ENCODE measurements at places on chromosomes 3 and 15.

DNA sequence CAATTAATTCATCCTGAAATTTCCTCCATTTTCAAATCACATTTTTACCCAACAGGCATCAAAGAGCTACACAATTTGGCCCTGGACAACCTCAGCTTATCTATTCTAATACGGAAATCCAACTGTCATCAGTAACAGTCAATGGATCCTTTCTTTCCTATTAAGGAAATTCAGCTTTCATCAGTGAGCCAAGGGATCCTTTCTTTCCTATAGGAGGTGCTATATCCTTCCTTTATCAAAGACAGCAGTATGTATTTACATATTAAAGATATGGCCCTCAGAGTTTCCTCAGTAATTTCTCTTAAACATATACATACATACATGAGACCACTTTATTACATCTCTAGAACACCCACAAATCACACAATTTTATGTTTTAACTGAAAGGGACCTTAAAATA is 10.1 kb downstream of the DHX36 start:
- no peak for DNase-seq

DNA sequence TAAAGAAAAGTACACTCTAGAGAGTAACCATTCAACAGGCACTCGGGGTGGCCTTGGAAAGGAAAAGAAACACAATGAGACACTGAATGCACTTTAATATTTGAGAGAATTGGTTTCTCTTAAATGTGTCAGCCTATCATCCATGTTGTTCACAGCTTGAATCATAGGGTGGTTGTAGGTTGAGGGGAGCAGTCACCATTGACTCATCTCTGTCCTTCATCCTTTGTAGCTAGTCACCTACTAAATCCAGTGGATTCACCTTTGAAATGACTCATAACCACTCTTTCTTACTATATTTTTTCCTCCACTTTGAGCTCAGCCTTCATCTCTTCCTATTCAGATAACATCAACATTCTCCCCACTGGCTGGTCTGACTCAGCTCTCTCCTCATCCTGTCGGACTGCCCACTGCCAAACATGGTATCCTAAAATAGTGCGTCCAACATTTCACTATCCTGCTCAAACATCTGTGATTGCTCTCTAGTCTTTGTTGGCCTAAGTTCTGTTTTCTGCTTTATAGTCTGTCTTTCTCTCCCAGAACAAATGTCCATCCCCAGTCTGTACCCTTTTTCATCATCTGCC is 182.7 kb upstream of the GADL1 start:
- no peak for DNase-seq

GRCh38 chr3:161401389-161401788 is 30.1 kb upstream of the SPTSSB start:
- DNase-seq, result no peak

DNA sequence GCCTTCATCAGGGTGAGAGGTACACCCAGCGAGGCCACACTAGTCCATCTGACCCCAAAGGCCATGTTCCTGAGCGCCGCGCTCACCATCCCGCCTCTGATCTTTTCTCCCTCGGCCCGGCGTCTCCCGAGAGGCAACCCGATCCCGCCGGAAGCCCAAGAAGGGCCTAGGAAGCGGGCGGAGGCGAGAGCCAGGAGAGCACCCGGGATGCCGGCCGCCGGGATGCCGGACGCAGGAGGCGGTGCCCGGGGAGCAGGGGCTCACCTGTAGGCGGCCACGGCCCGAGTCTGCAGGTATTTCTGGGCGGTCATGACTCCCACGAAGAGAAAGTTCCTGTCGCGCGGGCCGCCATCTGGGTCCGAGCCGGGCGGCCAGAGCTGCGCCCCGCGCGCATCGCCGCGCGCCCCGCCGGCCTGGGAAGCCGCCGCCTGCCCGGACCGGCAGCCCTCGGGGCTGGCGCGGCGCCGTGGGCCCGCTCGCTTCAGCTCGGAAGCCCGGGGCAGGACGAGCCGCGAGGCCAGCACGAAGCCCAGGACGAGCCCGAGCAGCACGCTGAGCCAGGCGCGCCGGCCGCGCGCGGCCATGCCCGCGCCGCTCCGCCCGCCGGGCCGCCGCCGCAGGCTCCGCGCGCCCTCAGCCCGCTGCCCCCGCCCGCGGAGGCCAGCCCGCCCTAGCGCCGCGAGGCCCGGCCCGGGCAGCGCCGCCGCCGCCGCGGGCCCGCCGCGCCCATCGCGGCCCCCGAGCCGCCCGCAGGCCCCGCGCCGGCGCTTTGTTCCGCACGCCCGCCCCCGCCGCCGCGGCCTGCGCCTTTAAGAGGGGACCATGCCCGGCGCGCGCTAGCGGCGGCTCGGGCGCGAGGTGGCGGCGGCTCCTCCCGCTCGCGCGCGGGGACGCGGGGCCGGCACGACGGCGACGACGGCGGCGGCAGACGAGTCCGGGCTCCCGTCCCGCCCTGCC is 697 bp downstream of the CHSY1 start:
- DNase-seq, result no peak

- no peak for DNase-seq
Observed at GRCh38 chr3:13145131-13145825, 72.0 kb upstream of the IQSEC1 start.

DNA sequence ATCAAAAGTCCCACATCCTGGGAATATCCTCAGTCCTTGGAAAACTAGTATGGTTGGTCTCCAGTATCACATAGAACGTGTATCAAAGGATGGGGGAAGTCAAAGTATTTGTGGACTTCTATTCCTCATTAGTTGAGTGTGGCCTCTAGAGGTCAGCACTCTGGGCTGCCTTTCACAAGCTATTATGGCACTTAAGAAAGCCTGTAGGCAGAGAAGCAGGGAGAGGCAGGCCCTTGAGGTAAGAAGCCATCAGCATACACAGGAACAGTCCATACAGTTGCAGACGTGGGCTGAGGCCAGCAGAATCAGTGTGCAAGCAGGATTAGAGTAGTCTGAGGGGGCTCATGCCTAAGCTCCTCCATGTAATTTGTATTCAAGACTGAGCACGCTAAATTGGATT is 341.7 kb downstream of the CLSTN2 start:
- DNase-seq, result no peak

DNA sequence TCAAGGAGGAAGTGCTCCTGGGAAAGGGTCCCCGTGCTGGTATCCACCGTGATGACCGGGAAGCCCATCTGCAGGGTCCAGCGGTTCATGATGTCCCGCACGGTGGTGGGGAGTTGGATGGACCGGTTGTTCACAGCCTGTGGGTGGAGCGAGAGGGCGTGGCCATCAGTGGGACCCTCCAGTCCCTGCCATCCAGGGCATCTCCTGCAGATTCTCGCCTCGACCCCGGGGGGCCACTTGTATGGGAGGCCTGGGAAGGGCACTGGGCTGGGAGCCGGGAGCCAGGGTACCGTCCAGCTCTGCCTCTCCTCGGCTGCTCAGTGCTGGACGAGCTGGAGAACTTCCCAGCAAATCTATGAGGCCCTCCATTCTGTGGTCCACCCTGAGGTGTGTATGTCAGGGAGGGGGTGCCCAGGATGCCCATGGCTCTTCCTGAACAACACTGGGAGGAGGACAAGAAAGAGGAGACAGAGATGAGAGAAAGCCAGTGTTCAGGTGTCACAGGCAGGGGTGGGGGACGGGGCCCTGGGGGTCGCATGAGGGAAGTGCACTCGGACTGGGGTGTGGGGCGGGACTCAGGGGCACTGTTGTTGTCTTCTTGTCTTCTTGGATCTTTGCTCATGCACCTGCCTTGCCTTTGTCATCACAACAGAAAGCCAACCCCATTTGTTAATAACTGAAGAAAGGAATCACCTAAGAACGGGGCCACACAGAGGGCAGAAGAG is 13.0 kb downstream of the ANPEP start:
- no peak for DNase-seq

- no peak for DNase-seq
Observed at GRCh38 chr3:151568184-151568583, 107.3 kb upstream of the IGSF10 start.

- DNase-seq, result no peak
Observed at GRCh38 chr15:95605098-95605497, 725.4 kb upstream of the NR2F2 start.

GRCh38 chr15:60004009-60004845 is at the start of gene FOXB1:
Gene FOXB1, plus strand, starts transcription at chr15:60004311. Its CDS starts 653 bp downstream, at chr15:60004964.
- DNase-seq, result peak; percentile 35

DNA sequence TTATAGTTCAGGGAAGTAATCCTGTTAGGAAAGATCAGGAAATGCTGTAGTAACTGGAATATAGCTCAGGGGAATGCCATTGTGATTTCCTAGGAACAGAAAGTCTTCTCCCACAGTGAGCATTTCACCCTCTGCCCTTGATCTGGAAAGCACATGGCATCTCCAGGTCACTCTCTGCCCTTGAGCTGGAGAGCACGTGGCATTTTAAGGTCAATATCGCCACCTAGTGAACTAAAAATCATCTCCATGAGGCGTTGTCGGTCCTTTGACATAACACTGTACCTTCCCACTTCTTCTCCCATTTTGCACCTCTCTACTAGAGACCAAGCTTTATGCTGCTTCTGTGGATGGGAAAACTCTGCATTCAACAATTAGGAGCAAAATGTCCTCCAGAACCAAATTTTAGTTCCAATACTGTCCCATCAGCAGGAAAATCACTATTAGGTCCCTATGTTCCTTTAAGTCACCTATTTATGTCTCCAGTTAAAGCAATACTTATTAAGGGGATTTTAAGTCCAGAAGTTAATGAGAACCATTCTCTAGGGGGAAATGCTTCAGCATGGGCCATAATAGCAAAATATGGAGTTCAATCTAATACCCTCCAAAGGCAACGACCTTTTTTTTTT is 54.7 kb upstream of the GK5 start:
- peak; percentile 75 for DNase-seq

DNA sequence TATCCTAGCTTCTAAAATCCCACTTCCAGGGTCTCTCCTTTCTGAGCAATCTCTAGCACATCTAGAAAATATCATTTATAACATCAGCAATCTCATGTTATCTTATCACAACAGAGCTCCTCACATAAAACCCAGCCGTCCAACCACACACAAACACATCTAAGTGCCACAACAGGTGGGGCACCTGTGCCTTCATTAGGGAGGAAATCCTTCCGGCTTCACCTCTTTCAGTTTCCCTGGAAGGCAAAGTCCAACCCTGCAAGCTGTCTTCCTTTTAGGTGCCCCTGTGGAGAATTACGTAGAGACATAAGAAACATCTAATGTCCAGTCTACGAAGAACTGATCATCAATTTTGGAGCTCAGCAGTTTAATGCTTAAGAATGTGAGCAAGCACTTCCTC is 1.6 kb downstream of the ZDHHC3 start:
- DNase-seq, result no peak

DNA sequence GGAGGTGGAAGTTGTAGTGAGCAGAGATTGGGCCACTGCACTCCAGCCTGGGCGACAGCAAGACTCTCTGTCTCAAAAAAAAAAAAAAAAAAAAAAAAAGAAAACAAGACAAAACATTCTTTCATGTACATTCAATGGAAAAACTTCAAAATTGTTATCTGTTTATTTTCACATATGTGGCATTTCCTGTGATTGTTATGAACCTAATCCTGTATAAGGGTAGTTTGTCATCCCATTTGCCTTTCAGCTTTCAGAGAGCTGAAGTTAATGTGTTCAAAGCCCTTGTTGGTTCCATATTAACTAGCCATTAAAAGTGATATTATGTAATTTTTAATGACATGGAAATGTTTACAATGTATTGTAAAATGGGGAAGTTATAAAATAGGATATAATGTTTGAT is 17.3 kb upstream of the NCK1 start:
- DNase-seq, result no peak

GRCh38 chr15:50335251-50335650 is 19.7 kb downstream of the GABPB1 start:
- no peak for DNase-seq

DNA sequence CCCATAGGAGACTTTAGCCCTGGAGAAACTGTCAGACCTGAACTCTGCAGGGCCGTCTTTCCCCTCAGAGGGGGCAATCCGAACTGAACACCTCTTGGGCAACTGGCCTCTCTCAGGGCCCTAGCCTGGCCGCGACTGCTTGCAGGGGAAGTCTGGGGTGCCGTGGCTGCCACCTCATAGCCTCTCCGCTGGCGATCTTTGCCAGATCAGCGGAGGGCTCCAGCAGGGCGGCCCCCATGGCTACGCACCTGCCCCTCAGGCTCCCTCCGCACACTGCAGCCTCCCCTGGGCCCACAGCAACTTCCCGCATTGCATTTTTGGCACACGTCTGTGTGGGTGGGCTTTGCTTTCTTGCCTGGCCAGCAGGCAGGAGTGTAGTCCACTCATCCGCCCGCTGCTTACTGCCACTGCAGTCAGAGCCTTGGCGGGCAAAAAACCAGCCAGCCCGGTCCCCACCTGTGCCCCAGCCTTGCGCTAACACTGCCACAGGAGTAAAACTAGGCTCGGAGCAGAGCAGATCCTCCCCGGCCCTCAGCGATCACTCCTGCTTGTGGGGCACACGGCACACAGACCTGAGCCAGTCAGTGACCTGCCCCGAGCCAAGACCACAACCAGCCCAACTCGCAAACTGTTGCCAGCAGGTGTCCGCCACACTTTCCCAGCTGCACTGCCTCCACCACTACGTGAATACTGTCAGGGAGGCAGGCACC is 266.8 kb upstream of the CBLB start:
- DNase-seq, result no peak

- no peak for DNase-seq
Observed at GRCh38 chr3:64067506-64068346, 44.4 kb upstream of the PSMD6 start.

DNA sequence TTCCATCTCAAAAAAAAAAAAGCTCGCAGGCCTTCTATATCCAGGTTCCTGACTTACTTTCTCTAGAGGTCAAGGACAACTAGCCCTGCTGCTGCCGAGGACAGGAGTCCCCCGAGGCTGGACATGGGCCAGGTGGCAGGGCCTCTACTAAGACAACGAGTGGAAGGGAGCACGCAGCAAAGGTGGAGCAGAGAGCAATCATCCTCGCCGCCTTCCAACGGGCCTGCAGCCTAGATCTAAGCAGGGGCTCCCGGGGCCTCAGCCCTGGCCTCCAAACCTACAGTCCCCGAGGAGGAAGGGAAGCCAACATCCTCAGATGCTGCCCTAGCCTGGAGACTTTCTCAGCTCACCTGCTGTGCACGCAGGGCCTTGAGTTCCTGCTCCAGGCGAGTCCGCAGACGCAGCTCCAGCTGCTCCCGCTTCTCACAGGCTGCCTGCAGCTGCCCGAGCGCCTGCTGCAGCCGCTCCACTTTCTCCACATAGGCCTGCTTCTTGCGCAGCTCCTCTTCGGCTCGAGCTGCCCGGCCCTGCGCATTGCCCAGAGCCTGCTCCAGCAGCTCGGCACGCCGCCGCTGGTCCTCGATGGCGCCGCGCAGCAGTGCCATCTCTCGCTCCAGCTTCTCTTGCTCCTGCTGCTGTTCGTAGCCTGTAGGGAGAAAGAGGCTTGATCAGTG is 12.9 kb downstream of the AMOTL2 start:
- no peak for DNase-seq

Data from GM13976 (cell line).